Smooth muscle cell of trachea (primary cell): ENCODE measurements at places on chromosomes 1 and 21. TPM values are rescaled to one million over a fixed set of nuclear protein-coding genes. Genes with fewer than 3 reads are reported as not detected.

Gene ESPN
- total RNA-seq = under 0.01 and 0.44 TPM in 2 replicates

Gene S100A16
- total RNA-seq = 255 and 277 TPM in 2 replicates

Gene ELF3
- under 0.01 and 1.2 TPM in 2 replicates for total RNA-seq

Gene LYSMD1
- 5.8 and 6.1 TPM in 2 replicates for total RNA-seq

Gene CLIC6
- 1.2 TPM in 2 replicates for total RNA-seq

Gene CELA3A
- not detected in 2 replicates for total RNA-seq

Gene S100A12
- total RNA-seq = not detected in 2 replicates

Gene TFF3
- 0.17 and 0.29 TPM in 2 replicates for total RNA-seq

Gene NKAIN1
- 0.33 TPM in 1 of 2 replicates, not detected in the other for total RNA-seq

Gene MAN1C1
- 4.7 and 12.1 TPM in 2 replicates for total RNA-seq

Gene PODN
- total RNA-seq = 34.8 and 87.5 TPM in 2 replicates

Gene CYP4Z1
- not detected in 2 replicates for total RNA-seq

Gene MROH7
- under 0.01 and 0.50 TPM in 2 replicates for total RNA-seq

Gene CENPF
- total RNA-seq = 3.8 and 82.8 TPM in 2 replicates

Gene PPP2R5A
- total RNA-seq = 35.5 and 44.7 TPM in 2 replicates

Gene SDCCAG8
- 52.1 and 58.1 TPM in 2 replicates for total RNA-seq

Gene AIRE
- under 0.01 TPM in 1 of 2 replicates, not detected in the other for total RNA-seq
